ENCODE measurements at places on chromosomes 2 and 18. TPM values are rescaled to one million over a fixed set of nuclear protein-coding genes. Genes with fewer than 3 reads are reported as not detected.

DNA sequence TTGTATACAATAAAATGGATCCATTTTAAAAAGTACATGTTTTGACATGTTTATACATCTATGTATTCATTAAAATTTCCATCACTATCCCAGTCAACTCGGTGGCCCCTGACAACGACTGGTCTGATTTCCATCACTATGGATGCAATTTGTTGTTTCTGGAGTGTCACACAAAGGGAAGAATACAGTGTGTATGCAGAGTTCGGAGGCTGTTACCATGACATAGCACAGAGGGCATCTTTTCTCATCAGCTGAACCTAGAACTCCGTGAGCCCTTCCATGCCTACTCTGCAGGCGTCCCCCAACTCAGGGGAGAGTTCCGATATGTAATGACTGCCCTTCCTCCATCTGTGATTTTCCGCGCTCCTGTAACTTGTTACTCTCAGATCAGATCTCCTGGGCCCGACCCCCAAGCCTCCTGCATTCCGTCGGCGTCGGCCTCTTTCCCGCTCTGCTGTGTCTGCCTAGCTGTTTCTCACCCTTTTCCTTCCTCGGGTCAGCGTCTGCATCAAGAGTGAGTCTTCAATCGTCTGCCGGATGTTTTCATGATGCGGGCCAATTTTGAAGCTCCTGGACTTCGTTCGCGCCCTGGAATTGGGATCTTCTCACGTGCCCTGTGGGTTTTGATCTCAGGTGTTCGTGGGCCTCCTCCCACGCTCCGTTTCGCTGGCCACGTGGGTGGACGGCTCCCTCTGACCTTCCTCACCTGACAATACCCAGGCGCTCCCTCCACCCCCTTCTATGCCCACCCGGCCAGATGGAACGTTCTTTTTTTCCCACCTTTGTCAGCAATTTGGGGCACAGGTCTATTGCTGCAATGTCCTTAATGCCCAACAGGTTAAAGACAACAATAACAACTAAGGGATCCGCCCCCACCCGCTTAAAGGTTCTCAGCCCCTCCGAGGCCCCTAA lies 161.0 kb downstream of the TWIST2 start:
- no peak for DNase-seq
- no peaks in the 10 kb centered on the region for H3K36me3 ChIP-seq
- no peak overlapping the region for H3K4me3 ChIP-seq
- H3K4me1 ChIP-seq: peaks cover 7% of the 10 kb centered on the region

- no peak overlapping the region for H3K4me3 ChIP-seq
- no peaks in the 10 kb centered on the region for H3K36me3 ChIP-seq
- DNase-seq: no peak
- H3K27me3 ChIP-seq: no peaks in the 10 kb centered on the region
Observed at GRCh38 chr2:54858021-54858681, 134.7 kb downstream of the EML6 start.

DNA sequence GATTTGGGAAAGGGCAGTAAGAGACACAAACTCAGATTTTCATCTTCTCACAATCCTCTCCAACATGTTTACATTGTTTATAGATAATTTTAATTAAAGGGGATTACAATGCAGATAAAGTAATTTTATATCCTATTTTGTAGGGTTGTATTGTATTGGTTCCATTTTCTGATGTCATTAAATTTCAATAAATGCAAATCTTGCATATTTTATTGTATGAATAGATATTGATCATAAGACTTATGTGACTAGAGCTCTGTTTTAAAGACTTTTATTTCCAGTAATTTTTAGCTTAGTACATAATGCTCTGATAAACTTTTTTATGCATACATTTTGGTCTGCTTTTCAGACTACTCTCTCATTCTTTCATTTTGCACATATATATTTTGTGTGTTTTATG lies 819.6 kb downstream of the TSN start:
- no peak overlapping the region for H3K4me3 ChIP-seq
- no peak for DNase-seq
- H3K4me1 ChIP-seq: no peaks in the 10 kb centered on the region
- H3K27me3 ChIP-seq: no peaks in the 10 kb centered on the region

GRCh38 chr18:1092228-1092627 lies 187.6 kb downstream of the ADCYAP1 start:
- peaks cover 4% of the 10 kb centered on the region for H3K4me1 ChIP-seq
- H3K27ac ChIP-seq: no peak overlapping the region
- no peaks in the 10 kb centered on the region for H3K27me3 ChIP-seq
- no peaks in the 10 kb centered on the region for H3K36me3 ChIP-seq

GRCh38 chr18:9828506-9829396 lies 57.0 kb upstream of the TXNDC2 start:
- H3K36me3 ChIP-seq: no peaks in the 10 kb centered on the region
- H3K4me3 ChIP-seq: no peak overlapping the region
- no peaks in the 10 kb centered on the region for H3K27me3 ChIP-seq

The PROM2 gene
- total RNA-seq: 3.8 TPM

The CNDP1 gene
- not detected for total RNA-seq

The RTP5 gene
- total RNA-seq: not detected

The ZNF385B gene
- total RNA-seq: 2.9 TPM

The SCN7A gene
- 0.19 TPM for total RNA-seq

The SPC25 gene
- 35.8 TPM for total RNA-seq

All from H1 (cell line).